Uterine smooth muscle cell (primary cell): ENCODE measurements at places on chromosomes 7 and 10. TPM values are rescaled to one million over a fixed set of nuclear protein-coding genes. Genes with fewer than 3 reads are reported as not detected.

The HBP1 gene
- total RNA-seq, result 86.0 and 107 TPM in 2 replicates

The ITIH5 gene
- under 0.01 and 0.75 TPM in 2 replicates for total RNA-seq

The C10orf67 gene
- 0.11 and 0.12 TPM in 2 replicates for total RNA-seq

The PAPSS2 gene
- 77.7 and 112 TPM in 2 replicates for total RNA-seq

The MUC12 gene
- 0.37 and 0.44 TPM in 2 replicates for total RNA-seq

The CNPY1 gene
- not detected in 2 replicates for total RNA-seq

The TLX1 gene
- not detected in 2 replicates for total RNA-seq

The DLG5 gene
- total RNA-seq, result 41.1 and 45.2 TPM in 2 replicates

The CRTAC1 gene
- not detected in 2 replicates for total RNA-seq

The KIAA1549 gene
- total RNA-seq, result 1.5 and 2.4 TPM in 2 replicates

The MRPL32 gene
- 48.9 and 53.5 TPM in 2 replicates for total RNA-seq

The ZPBP gene
- not detected in 2 replicates for total RNA-seq

The CRHR2 gene
- total RNA-seq, result not detected in 2 replicates

The LAMTOR4 gene
- 80.3 and 91.4 TPM in 2 replicates for total RNA-seq

The MMP21 gene
- total RNA-seq, result under 0.01 TPM in 1 of 2 replicates, not detected in the other

The CYP3A7 gene
- total RNA-seq, result 0.55 and 1.2 TPM in 2 replicates

The GSTO2 gene
- total RNA-seq, result 1.7 and 5.1 TPM in 2 replicates

The RNF133 gene
- total RNA-seq, result 0.55 and 1.1 TPM in 2 replicates

The KIAA1217 gene
- total RNA-seq, result 2.7 and 3.4 TPM in 2 replicates

The ECHDC3 gene
- total RNA-seq, result 7.2 and 12.0 TPM in 2 replicates
